ENCODE measurements at places on chromosomes 7 and 10.

DNA sequence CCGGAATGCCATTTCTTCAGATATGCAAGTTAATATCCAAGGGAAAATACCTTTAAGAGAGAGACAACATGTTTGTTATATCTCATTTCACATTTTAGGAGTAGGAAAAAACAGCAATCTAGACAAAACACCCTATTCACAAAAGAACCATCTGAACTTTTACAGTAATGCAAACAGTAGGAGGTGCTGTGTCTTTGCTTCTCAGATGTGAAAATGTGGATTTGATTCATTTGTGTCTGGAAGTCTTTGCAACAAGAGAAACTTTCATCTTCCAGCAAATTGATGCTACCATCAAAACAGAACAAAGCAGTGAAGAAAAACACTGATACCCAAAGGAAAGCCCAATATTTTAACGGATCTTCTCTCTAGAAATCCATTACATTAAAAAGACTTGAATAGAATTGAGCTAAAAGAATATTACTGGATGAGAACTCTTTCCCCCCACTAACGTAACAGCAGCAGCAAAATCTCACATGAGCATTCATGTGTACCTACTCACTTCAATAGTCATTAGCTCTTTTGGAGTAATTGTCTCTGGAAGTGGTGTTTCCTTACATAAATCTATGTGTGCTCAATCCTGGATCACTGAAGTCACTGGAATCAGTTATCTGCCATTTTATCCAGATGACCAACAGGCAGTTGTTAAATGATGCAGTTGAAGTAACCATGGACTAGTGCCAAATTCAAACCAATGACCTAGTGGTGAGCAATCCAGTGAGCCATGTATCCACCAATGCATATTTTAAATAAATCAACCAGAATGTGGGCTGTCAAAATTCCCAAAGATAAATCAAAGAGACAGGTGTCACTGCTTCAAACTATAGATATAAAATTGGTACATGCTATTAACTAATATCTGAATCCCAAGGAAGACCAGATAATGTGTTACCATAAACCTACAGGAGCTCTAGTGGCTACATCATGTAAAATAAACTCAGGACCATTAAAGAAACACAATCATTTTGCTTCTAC lies 1.8 kb downstream of the SEMA3C start:
- DNase-seq = no peak

- no peak for DNase-seq
These were observed 310.0 kb downstream of the PPP1R3A start for GRCh38 chr7:113608782-113609181.

GRCh38 chr7:51040787-51041186 lies 258.1 kb upstream of the GRB10 start:
- no peak for DNase-seq

GRCh38 chr10:103585011-103585405 lies 91.5 kb downstream of the NEURL1 start:
- DNase-seq = no peak

DNA sequence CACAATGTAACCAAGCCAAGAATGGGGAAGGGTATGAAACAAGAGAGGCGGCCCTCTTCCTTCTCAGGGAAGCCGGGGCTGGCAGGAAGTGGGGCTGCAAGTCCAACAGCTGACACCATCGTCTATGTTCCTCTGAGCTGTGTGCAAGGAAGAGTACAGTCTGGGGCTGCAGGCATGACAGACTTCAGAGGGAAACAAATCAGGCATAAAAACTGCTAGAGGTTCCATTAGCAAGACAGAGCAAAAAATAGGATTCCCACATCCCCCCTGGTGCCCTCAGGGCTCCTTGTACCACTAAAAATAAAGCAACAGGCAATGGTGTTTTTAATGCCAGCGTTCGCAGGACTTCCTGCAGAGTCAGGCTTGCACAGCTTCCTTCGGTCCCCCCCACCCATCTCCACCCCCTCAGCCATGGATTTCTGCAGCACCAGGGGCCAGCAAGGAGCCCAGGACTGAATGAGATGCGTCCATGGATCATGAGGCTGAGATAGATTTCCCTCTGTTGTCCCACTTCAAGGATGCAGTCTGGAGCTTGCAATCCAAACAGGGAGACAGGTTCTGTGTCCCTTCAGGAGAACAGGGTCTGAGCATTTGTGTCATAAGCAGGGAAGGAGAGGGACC lies 34.6 kb downstream of the KCNMA1 start:
- DNase-seq = no peak

DNA sequence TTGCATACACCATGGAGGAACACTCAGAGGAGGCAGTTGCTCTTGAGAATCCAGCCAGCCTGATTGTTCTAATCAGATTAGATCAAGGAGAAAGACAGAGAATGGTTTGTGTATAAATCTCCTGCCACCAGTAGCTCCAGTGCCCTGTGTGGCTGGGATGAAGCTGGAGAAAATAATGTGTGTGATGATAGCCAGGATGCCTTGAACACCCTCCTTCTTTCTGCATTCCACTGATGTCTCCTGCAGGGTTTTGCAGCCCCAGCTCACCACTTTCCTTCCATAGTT lies 614.7 kb upstream of the FOXK1 start:
- DNase-seq = no peak

DNA sequence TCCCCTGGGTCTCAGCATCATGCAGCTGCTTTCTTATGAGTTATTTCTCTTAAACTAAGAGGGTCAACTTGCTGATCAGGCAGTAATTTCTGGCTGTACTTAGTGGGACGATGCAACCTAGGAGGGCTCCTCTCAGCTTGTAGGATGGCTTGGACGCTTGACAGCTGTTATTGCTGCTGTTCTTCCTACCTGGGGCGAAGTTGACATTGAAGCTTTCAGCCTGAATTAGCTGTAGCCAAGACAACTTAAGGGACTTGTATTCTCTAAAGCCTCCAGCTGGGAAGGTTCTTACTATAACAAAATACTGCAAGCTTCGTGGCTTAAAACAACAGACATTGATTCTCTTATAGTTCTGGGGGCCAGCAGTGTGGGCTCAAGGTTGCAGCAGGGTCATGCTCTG lies 224.9 kb downstream of the ACTR3B start:
- DNase-seq = no peak

- no peak for DNase-seq
These were observed 103.2 kb downstream of the NRBF2 start for GRCh38 chr10:63236113-63236935.

DNA sequence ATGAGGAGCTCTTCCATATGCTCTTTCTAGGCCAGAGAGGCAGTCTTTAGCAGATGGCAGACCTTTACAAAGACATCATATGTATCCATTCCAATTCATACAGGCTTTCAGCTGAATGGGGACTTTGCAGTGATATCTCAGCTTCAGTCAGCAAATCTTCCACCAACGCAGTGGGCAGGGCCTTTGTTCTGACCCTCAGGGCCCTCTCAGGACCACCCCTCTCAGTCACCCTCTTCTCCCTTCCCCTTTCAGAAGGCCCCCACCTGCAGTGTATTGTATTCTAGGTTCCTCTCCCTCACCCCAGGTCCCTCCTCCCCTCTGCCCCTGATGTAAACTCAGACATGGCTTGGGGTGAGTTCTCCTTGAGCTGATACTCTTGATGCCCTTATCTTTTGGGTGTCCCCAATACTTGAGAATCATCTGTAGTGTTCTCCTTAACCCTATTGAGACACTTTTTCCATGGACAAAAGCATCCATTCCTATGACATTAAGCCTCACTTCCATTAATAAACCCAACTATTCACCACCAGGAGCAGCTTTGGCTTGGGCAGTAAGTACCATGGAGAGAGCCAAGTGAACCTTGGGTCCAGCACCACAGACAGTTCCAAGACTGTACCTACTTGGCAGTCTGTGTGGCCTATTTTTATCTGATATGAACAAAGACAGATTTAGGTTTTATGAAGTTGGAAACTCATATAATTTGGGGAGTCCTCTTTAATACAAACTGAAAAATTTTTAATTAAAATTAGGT lies 62.7 kb downstream of the ADCYAP1R1 start:
- no peak for DNase-seq

GRCh38 chr7:133853706-133854276 lies 273.3 kb upstream of the LRGUK start:
- DNase-seq = no peak

GRCh38 chr10:103712898-103713498 lies 142.4 kb downstream of the SH3PXD2A start:
- DNase-seq = no peak

DNA sequence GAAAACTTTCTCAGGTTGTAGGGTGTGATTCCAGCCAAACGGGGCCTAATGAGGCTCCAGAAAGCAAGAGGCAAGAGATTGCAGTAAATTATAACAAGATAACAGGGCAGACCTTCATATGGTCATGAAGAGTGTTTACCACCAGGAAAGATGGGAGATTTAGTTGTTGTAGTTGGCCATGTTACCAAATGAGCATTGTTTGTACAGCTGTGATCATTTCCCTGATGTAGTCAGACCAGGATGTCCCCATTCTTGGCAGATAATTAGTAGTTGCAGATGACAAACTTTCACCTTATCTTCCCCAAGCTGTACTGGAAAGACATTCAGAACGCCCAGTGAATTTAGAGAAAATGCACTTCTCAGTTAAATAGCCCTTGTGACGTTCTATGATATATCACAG lies 630.8 kb downstream of the ANKRD7 start:
- DNase-seq = no peak

GRCh38 chr7:90736968-90737939 lies 141.1 kb downstream of the CDK14 start:
- DNase-seq = no peak

All from activated gamma-delta T cell (primary cell).